ENCODE measurements at places on chromosomes 4 and X. TPM values are rescaled to one million over a fixed set of nuclear protein-coding genes. Genes with fewer than 3 reads are reported as not detected.

Gene CCDC149
- 1.0 TPM for total RNA-seq

Gene TMEM31
- not detected for total RNA-seq

Gene PPEF2
- not detected for total RNA-seq

Gene NIPAL1
- total RNA-seq, result 2.1 TPM

Gene OTC
- not detected for total RNA-seq

Gene TLR1
- total RNA-seq, result 0.07 TPM

Gene IL1RAPL1
- total RNA-seq, result 1.9 TPM

Gene PRSS12
- total RNA-seq, result 0.07 TPM

Gene ELF4
- 13.1 TPM for total RNA-seq

Gene SERTM2
- 0.20 TPM for total RNA-seq

Gene KDR
- total RNA-seq, result 0.17 TPM

DNA sequence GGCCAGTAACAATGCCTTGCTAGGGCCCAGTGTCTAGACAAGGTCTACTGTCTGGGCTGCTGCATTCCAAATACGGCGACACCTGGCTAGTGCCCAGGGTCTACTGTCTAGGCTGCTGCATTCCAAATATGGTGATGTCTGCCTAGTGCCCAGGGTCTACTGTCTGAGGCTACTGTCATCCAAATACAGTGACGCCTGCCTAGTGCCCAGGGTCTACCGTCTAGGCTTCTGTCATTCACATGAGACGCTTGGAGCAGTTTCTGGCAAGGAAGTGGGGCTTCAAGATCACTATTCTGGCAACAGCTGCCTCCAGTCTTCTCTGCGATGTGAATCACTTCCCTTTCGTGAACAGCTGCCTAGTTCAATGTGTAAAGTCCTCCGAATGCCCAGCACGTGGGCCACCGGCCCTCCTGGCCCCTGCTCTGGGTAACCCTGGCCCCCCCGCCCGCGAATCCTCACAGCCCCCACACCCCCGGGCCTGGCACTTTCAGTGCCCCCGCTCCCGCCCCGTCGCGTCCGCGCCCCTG is 12.7 kb downstream of the ACOX3 start:
- DNase-seq, result peak; percentile 37

DNA sequence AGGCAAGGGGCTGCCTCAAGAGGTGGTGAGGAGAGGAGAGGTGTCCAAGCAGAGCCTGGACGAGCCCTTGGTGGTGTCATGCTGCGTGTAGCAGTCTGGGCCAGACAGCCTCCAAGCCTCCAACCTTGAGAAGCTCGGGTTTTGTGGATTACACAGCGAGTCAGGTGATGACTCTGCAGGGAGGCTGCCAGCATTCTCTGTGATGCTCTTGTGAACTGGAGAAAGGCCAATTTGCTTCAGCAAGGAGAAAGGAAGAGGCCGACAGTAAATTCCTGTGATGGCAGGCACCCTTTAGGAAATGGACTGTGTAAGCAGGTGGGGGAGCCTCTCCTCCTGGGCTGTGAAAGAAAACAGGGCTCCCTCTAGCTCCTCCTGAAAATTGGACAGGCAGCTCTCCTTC is 36.0 kb upstream of the CD99L2 start:
- DNase-seq, result peak; percentile 59

- DNase-seq, result no peak
Observed at GRCh38 chrX:69309074-69309792, 144.0 kb upstream of the PJA1 start.

GRCh38 chr4:57412259-57413054 is 302.3 kb upstream of the IGFBP7 start:
- DNase-seq, result no peak

DNA sequence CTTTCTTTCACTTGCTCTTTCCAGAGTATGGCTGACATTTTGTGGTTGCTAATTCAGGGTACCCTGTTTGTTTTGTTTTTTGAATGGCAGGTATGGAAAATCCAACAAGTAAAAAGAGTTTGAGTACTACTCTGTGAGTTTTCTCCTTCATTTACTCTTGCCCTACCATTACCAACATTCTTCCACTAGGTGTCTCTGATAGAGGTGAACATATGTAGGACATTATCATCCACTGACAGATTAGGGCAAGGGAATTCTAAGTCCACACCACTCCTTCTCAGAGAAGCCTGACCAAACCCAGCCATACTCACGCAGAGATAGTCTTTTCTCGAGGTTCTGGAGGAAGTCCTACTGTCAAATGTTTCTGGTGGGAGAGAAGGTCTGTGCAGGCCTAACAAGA is 36.7 kb upstream of the HDAC8 start:
- peak; percentile 1 for DNase-seq

- DNase-seq, result peak; percentile 76
Observed at GRCh38 chr4:137960371-137961050, 281.6 kb downstream of the SLC7A11 start.

DNA sequence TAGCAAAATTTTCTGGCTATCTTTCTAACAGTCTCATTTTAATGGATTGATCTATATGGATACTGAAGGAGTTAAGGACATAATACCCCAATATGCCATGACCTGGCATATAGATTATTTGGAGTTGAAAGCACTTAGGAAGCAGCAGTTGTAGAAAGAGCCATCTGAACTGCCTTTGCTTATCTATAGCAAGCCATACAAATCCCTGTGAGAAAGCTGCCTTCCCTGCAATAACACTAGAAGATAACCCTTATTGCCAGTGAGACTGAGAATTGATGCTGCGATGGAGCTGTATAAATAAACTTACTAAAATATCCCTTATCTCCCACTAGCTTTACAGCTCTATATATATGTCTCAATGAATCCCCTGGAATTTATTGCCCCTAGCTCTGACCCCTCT is 346.3 kb downstream of the TECRL start:
- DNase-seq, result no peak

GRCh38 chr4:42458657-42459056 is 61.4 kb downstream of the SHISA3 start:
- DNase-seq, result no peak

GRCh38 chr4:133157460-133158160 is 8.5 kb downstream of the PCDH10 start:
- DNase-seq, result no peak

- DNase-seq, result peak; percentile 3
Observed at GRCh38 chrX:110317061-110317819, 645 bp downstream of the AMMECR1 start.

DNA sequence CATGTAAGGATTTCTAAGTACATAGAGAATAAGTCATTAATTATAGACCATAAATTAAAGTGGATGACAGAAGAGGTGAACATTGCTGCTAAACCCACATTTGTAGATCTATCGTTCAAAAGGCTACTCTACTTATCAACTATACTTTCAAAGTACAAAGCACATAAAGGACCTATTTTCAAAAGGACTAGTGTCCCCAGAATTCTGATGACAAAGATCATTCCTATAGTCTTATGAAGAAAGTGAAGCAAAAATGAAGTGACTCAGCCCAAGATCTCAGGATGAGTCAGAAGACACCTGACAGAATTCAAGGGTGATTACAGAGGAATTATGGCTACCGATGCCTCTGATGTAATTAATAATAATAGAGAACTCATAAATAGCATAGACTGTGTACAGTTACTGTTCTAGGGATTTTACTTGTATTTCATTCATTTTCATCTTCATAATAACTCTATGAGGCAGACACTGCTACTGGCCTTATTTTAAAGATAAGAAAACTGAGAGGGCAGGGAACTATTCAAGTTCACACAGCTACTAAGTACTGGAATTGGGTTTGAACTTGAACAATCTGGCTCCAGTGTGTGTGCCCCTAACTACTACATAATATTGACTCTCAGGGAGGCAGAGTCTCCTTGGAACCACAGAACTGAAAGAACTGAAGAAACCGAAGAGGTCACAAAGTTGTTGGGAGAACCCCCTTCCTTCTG is 17.1 kb downstream of the USP46 start:
- peak; percentile 62 for DNase-seq

DNA sequence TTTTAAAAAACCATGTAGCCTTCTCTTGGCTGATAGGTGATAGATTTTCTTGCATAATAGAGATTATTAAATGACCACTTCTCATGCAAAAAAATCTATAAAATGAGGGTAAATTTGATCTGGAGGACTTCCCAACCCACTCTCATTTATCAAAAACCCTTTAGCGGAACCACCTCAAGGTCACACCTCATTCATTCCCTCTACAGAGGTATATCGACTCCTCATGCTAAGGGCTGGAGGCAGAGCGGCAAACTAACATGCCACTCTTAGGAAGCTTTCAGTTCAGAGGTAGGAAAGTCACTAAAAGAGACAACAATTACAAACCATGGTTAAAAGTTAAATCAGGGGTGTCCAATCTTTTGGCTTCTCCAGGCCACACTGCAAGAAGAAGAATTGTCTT is 90.0 kb downstream of the COX7B2 start:
- DNase-seq, result no peak

- DNase-seq, result peak; percentile 47
Observed at GRCh38 chr4:3201718-3202702, 46.9 kb upstream of the MSANTD1 start.

DNA sequence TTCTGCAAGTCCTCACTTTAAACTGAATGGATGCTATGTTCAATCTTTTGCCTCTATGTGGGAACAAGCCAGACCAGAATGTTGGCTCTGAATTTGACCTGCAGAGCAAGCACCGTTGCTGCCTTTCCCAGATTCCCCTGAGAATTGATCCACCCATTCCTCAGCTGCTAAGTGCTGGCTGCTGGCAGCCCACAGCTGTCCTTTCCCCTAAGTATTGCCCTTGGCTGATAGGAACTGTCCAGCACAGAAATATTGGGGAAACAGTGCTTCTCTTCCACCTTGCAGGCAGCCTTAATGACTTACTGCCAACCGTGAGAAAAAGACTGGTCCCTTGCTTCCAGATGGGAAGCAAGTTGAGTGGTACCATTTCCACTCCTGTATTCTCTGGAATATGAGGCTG is 475.9 kb downstream of the PDHA2 start:
- DNase-seq, result no peak

DNA sequence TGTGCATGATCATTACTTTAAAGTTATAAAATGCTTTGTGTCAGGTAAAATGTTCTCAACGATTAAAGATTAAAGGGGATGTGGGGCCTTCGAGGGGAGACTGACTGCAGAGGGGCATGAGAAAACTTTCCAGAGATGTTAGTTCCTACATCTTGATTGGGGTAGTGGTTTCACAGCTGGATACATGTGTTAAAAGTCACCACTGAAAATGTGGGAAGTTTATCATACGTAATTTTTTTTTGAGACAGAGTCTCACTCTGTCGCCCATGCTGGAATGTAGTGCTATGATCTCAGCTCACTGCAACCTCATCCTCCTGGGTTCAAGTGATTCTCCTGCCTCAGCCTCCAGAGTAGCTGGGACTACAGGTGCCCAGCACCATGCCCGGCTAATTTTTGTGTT is 79.5 kb downstream of the RBM47 start:
- DNase-seq, result no peak

GRCh38 chr4:112509243-112510141 is 6.5 kb downstream of the NEUROG2 start:
- no peak for DNase-seq

GRCh38 chr4:185700630-185701029 is 111.4 kb downstream of the SORBS2 start:
- DNase-seq, result no peak

DNA sequence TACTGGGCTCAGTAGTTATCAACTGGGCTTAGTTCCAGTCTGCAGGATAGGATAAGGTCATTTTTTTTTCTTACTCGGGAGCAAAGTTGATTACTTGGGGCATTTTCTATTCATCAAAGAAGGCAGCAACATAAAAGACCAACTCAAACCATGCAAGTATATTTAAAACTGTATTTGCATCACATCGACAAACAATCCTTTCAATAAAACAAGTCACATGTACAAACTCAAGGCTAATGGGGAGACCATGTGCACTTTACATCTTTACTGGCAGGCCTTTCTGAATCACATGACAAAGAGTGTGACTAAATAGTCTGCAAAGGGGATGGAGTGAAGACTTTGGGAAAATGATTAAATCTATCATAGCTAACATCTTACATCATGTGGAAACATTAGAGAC is 610.4 kb upstream of the BOD1L1 start:
- no peak for DNase-seq

DNA sequence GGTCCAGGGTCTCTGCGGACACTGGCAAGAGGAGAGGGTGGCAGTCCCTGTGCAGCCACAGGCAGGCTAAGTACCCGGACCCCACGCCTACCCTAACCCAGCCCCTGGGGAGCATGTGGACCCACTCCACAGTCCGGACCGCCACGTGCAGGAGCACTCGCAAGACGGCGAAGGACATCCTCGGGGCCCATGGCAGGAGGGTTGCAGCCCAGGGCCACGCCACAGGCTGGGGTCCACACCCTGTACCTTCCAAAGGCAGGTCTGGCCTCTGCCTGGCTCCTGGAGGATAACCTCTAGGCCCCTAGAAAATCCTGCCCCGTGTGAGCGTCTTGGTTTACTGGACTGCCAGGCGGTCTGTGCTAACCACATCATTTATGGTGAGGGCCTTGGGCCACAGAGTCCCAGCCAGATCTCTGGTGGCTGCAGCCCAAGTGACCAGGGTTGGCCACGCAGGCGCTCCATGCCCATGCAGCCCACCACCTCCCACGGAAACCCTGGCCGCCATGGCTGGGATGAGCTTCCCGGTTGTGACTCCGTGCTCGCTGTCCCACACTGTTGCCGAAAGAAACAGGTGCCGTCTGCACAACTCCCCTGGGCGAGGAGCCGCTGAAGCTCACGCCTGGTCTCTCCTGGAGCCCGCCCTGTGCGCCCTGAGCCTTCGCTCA is 10.0 kb downstream of the CCNQ start:
- DNase-seq, result no peak

- no peak for DNase-seq
Observed at GRCh38 chr4:32462944-32463343, 1742.8 kb downstream of the PCDH7 start.

GRCh38 chr4:165359506-165359905 is 19.3 kb upstream of the CPE start:
- DNase-seq, result peak; percentile 52

DNA sequence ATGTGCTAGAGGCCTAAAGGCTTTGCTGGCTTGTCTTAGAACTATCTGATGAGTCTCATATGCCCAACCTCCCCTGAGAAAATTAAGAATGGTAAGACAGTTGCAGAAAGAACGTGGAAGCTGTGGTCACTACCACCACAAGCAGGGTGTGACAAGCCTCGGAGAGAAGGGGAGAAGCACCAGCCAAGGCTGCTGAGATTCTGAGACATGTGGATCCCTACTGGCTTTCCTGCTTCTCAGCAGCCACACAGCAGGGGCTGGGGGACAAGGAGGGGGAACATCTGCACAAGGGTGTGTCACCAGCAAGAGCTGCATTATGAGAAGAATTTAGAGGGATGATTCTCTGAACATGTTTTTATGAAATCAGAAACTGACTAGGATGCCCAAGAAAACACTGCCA is 19.4 kb downstream of the TAPT1 start:
- no peak for DNase-seq

DNA sequence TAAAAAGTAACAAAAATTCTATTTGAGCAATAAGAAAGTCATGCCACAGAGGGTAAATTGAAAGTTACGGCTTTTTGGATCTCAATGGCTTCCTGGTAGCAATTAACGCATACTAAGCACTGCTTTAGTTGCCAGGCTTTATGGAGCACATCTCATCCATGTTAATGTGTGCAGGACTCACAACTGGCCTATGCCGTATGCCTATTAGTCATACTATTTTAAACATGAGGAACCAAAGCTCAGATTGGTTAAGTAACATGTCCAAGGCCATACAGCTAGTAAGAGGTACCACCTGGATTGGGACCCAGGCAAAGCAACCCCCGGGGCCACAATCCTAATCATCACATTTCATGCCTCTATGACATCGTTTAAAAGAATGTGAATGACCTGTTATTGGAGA is 17.1 kb downstream of the DAPP1 start:
- DNase-seq, result no peak

Measured in HT1080 (cell line).